ENCODE measurements at places on chromosomes 1 and 21. TPM values are rescaled to one million over a fixed set of nuclear protein-coding genes. Genes with fewer than 3 reads are reported as not detected.
A peak's percentile ranks its signal among the peaks of the same experiment; 100 is the strongest.

Gene APOBEC4
- total RNA-seq = not detected

Gene RALGPS2
- 10.8 TPM for total RNA-seq

DNA sequence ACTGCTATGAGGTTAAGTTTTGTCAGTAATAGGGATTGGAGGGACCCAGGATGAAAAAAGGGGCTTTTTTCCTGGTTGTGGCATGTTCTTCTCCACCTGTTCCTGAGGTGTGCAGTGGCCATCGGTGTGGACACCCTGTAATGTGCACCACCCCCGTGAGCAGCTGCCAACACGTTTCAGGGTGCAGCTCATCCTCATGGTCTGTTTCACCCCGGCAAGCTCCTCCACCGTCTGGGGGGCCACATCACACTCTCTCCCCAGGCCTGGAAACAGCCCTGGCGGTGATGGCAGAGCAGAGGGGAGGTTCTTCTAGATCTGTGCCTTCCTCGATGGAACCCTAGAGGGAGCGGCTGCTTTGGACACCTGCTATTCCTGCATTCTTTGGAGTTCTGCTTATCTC lies 435.4 kb downstream of the MATN1 start:
- H3K27me3 ChIP-seq = peaks cover 3% of the 10 kb centered on the region
- H3K4me3 ChIP-seq = no peak overlapping the region
- H3K4me1 ChIP-seq = peaks cover 6% of the 10 kb centered on the region
- DNase-seq = no peak
- H3K27ac ChIP-seq = no peak overlapping the region

- H3K4me1 ChIP-seq = no peaks in the 10 kb centered on the region
- H3K27me3 ChIP-seq = no peaks in the 10 kb centered on the region
- H3K27ac ChIP-seq = no peak overlapping the region
- DNase-seq = no peak
- no peak overlapping the region for H3K4me3 ChIP-seq
Measured at GRCh38 chr1:216902669-216903381, 179.6 kb upstream of the ESRRG start.

DNA sequence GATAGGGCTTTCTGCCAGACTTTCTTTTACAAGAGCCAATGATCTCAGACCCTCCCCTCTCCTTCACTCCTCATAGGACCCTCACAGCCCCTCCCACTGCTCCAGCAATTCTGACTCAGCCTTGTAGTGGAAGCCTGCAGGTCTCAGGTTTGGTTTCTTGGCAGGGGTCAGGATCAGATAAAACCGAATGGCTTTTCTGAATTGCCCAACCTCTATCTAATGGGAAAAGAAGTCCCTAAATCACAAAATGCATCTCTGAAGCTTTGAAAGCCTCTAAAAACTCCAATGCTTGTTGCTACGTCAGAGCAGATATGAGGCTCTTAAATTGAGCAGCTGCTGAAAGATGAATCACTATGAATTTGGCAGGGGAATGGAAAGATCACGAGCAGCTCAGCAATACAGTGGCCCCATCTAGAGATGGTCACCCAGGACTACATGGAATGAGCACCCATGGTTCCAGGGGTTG lies 74.5 kb downstream of the NID1 start:
- H3K36me3 ChIP-seq = no peaks in the 10 kb centered on the region
- no peaks in the 10 kb centered on the region for H3K27me3 ChIP-seq
- H3K4me1 ChIP-seq = no peaks in the 10 kb centered on the region
- no peak overlapping the region for H3K4me3 ChIP-seq
- H3K27ac ChIP-seq = no peak overlapping the region
- no peak for DNase-seq

- H3K27me3 ChIP-seq = peaks cover 10% of the 10 kb centered on the region
- peak within 1 kb of the TSS; percentile 45 for H3K4me3 ChIP-seq
- no peak within 1 kb of the TSS for H3K27ac ChIP-seq
- peaks cover 12% of the 10 kb centered on the region for H3K4me1 ChIP-seq
Measured at GRCh38 chr1:77888081-77888780, at the start of gene NEXN. Gene NEXN (plus strand): TSS chr1:77888624. CDS start chr1:77916107, 27,483 bp downstream.

DNA sequence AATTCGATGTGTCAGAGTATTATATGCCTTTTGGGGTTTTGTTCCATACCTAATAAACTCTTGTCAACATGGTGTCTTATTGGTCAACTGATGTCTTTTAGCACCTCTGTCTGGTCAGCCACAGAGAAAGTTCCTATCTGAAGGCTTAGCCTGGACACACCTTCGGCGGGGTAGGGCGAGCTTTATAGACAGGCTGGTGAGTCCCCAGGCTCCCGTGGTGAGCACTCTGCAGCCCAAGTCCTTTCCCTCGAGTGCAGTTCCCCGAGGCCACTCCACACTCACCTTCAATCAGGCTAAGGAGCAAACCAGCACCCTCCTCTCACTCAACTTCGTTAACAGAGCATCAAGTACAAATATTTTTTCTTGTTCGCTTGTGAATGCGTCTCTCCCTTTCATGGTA lies 133.9 kb downstream of the ATG4C start:
- no peaks in the 10 kb centered on the region for H3K36me3 ChIP-seq
- no peaks in the 10 kb centered on the region for H3K27me3 ChIP-seq

- H3K27ac ChIP-seq = no peak overlapping the region
- H3K4me3 ChIP-seq = no peak overlapping the region
- peaks cover 8% of the 10 kb centered on the region for H3K4me1 ChIP-seq
- DNase-seq = no peak
- no peaks in the 10 kb centered on the region for H3K36me3 ChIP-seq
- no peaks in the 10 kb centered on the region for H3K27me3 ChIP-seq
Measured at GRCh38 chr1:43345120-43345519, 7.5 kb downstream of the MPL start.

DNA sequence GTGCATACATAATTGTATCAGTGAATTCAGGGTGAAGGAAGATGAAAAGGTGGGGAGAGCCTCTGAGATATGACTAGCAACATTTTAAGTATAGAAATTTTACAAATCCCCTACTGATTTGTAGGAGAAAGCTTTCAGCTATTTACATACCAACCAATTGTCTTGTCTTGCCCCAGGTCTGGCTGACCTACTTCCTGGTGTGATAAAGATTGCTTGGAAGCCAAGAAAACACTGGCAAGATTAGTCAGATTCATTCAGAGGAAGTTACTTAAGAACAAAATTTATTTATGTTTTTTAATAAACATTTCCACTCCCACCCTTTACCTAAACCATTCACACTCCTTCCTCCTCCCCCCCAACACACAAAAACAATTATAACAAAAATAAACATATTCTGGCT lies 17.5 kb downstream of the PTGS2 start:
- H3K36me3 ChIP-seq = no peaks in the 10 kb centered on the region
- H3K4me3 ChIP-seq = no peak overlapping the region
- DNase-seq = no peak

Measured in CD4-positive, alpha-beta T cell (primary cell).